Activated T-cell treated with anti-CD3 and anti-CD28 coated beads, Interleukin-2, amount 50 U/mL, for 72 hours (primary cell): ENCODE measurements at places on chromosomes 13 and 19. TPM values are rescaled to one million over a fixed set of nuclear protein-coding genes. Genes with fewer than 3 reads are reported as not detected.

Gene TDRD12
- 0.91 TPM for total RNA-seq

Gene SCAF1
- 57.7 TPM for total RNA-seq

Gene TYK2
- total RNA-seq: 222 TPM

GRCh38 chr19:47226426-47227351, 4.3 kb downstream of the BBC3 start:
- peak; percentile 82 for DNase-seq

- no peak for DNase-seq
Observed at GRCh38 chr13:29523199-29523961, 72.1 kb downstream of the SLC7A1 start.

DNA sequence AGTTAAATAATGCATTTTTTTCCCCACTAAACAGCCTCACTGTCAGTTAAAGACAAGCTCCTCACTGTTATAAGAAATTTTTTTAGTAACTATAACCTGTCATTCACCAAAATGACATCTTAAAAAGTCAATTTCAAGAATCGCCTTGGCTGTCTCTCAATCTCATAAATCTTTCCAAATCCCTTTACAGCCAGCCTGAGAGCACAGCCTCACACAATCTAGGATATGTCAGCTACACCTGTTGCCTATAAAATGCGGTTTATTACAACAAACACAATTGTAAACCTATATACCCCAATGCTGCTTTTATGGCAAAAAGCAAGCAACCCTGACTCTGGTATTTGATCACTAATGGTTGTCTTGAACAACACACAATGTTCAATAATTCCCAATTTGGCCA, 29.5 kb upstream of the FNDC3A start:
- no peak for DNase-seq

- no peak for DNase-seq
Observed at GRCh38 chr13:110208116-110208515, 98.8 kb downstream of the COL4A1 start.

DNA sequence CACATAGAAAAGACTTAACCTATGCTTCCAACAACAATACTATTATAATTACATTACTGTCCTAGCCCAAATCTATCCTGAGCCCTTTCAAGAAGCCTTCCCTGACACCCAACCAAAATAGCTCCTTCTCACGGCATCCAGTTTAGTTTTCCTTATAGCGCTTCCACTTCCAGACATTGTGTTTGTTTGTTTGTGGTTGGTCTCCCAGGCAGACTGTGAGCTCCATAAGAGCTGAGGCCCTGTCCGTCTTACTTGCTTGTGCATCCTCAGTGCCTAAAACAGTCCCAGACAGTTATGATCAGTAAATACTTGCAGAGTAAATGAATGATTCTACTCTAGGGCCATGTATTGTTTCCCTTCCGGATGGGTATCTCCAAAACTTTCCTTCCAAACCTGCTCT, 68.1 kb upstream of the STARD13 start:
- no peak for DNase-seq

DNA sequence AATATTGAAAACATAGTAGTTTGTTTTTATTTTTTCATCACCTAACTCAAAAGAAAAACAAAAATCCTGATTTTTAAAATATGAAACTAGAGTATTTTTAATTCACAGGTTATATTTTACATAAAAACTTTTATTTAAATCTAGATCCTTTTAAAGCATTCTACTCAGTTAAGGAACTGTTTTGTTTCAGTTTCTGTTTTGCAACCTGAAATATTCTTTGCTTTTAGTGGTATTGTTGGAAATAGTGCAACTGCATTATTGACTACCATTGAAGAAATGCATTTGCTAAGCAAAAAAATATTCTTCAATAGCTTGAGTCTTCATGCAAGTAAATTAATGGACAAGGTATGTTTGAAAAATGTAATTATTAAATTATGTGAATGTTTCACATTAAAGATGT, 43.8 kb downstream of the COG6 start:
- no peak for DNase-seq

DNA sequence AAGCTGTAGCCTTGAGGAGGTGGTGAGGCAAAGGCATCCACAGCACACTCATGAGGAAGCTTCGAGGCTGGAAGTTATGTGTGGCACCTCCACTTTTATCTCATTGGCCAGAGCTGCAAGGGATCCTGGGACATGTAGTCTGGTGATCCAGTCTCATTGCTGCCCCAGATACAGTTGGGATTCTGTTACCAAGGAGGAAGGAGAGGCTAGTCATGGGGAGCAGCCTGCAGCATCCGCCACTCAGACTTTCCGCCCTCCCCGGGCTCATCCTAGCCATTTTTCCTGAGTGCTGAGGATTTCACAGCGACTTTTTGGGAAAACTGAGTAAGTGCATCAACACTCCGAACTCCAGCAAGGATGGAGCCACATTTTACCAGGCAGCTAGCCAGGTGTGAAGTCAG, 74.4 kb downstream of the DPF1 start:
- no peak for DNase-seq

- no peak for DNase-seq
Observed at GRCh38 chr19:6378486-6378885, 2.8 kb upstream of the PSPN start.

DNA sequence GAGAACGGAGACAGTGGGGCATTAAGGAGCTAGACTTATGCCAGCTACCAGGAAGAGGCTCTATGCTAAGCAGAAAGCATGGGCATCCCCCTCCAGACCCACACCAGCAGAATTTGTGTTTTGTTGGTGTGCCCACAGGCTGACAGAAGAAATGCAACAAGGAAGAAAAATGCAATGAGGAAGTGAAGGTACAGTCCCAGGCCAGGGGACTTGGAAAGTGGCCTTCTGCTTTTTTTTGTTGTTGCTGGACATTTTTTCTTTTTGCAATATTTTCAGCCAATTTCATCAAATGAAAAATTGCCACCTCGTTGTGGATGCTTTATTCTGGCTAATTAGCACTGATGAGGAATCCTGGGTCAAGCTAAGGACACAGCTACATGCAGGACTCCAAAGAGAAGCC, 167.7 kb downstream of the TSHZ3 start:
- DNase-seq: no peak

DNA sequence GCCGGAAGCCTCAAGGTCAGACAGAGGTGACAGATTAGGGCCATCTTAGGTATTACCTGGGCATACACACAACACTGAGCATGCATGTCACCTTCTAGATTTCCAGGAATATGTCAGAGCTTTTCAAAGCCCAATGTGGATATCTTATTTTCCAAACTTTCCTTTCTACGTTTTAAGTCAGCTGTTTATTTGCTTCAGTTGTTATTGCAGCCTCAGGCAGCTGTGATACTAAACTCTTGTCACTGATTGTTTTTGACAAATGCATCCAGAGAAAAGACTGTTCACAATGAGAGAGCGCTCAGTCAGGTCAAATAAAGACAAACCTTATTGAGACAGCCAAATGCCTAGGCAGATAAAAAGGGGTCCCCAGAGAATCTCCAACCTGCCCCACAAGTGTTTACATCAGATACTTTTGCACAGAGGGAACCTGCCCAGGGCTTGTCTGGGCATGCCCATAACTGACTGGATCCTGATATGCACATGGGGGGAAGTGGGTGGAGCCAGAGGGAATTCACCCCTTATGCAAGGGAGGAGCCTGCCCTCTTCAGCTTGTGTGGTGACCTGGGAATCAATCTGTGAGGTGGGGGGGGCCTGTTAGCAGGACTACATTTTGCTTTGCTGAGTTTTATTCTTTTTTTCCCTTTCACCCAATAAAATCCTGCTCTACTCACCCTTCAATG, 28.5 kb downstream of the MED4 start:
- DNase-seq: peak; percentile 74
